ENCODE measurements at places on chromosomes 5 and 9. TPM values are rescaled to one million over a fixed set of nuclear protein-coding genes. Genes with fewer than 3 reads are reported as not detected.

The CHD1 gene
- total RNA-seq, result 199 TPM

The HCN1 gene
- not detected for total RNA-seq

- H3K4me3 ChIP-seq, result no peak overlapping the region
- no peak overlapping the region for H3K27ac ChIP-seq
- no peaks in the 10 kb centered on the region for H3K4me1 ChIP-seq
- DNase-seq, result no peak
- no peaks in the 10 kb centered on the region for H3K27me3 ChIP-seq
- peaks cover 4% of the 10 kb centered on the region for H3K36me3 ChIP-seq
Measured at GRCh38 chr9:98765256-98765655, 31.1 kb downstream of the ANKS6 start.

- H3K27me3 ChIP-seq, result no peaks in the 10 kb centered on the region
- DNase-seq, result no peak
- no peaks in the 10 kb centered on the region for H3K4me1 ChIP-seq
- no peak overlapping the region for H3K4me3 ChIP-seq
Measured at GRCh38 chr5:123819386-123819785, 307.4 kb downstream of the CSNK1G3 start.

DNA sequence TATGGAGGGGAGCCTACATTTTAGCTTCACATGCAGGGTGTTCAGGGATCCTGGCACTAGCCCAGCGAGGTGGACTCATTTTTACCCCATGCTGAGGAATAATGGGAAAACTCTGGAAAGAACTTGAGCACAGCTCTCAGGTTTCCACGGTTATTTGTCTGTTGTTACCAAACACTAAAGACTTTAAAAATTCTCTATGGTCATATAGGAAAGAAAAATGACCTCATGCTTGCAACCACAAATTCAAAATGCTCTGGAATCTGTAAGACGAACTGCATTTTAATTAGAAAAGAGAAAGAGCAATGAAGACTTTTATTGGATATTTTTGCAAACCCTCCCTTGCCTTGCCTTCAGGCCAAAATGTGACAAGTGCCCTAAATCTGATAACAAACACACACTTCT is 606.9 kb downstream of the EBF1 start:
- H3K4me1 ChIP-seq, result no peaks in the 10 kb centered on the region
- no peaks in the 10 kb centered on the region for H3K36me3 ChIP-seq
- DNase-seq, result no peak
- no peak overlapping the region for H3K27ac ChIP-seq
- no peak overlapping the region for H3K4me3 ChIP-seq

- no peaks in the 10 kb centered on the region for H3K27me3 ChIP-seq
- no peaks in the 10 kb centered on the region for H3K36me3 ChIP-seq
- H3K27ac ChIP-seq, result no peak overlapping the region
Measured at GRCh38 chr9:2725126-2725525, 7.8 kb downstream of the KCNV2 start.

- H3K27me3 ChIP-seq, result peaks cover 42% of the 10 kb centered on the region
- peaks cover 20% of the 10 kb centered on the region for H3K4me1 ChIP-seq
- H3K36me3 ChIP-seq, result peaks cover 2% of the 10 kb centered on the region
- H3K27ac ChIP-seq, result no peak overlapping the region
- DNase-seq, result no peak
Measured at GRCh38 chr5:172699999-172700364, 58.9 kb downstream of the NEURL1B start.

DNA sequence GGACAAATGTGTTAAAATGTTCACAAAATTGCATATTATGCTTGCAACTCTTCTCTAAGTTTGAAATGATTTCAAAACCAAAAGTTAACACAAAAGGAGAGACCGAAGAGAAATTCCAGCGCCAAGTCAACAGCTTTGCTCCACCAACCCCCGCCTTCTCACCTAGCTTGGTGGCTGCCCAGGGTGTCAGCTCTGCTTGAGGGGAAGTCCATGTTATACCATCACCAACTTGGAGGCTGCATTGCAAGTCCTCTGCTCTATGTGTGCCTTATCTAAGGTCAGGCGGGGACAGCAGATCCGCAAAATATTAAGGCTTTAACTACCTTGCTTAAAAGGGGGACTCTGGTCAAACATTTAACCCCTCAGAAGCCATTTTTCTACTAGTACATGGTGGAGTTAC is 14.6 kb downstream of the CCNJL start:
- peaks cover 31% of the 10 kb centered on the region for H3K27me3 ChIP-seq
- no peak overlapping the region for H3K27ac ChIP-seq
- H3K36me3 ChIP-seq, result no peaks in the 10 kb centered on the region
- no peaks in the 10 kb centered on the region for H3K4me1 ChIP-seq
- no peak for DNase-seq

DNA sequence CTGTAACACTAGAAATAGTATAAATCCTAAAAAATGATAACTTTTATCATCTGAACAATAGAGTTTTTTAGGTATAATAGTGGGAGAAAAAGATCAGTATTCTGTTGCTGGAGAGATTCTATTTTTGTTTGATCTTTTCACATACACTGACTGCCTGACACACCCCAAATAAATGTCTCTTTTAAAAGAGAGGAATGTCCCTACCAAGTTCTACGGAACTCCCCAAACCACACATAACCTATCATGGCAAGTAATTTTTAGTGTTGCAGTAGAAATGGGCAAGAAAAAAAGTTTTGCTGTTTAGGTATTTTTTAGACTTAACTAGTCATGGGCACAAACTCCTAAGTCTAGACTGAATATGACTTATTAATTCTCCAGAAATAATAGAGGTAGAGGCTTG is 139.1 kb downstream of the ELAVL2 start:
- H3K4me1 ChIP-seq, result no peaks in the 10 kb centered on the region
- H3K27me3 ChIP-seq, result no peaks in the 10 kb centered on the region
- no peak overlapping the region for H3K27ac ChIP-seq
- no peak for DNase-seq
- no peak overlapping the region for H3K4me3 ChIP-seq
- no peaks in the 10 kb centered on the region for H3K36me3 ChIP-seq

DNA sequence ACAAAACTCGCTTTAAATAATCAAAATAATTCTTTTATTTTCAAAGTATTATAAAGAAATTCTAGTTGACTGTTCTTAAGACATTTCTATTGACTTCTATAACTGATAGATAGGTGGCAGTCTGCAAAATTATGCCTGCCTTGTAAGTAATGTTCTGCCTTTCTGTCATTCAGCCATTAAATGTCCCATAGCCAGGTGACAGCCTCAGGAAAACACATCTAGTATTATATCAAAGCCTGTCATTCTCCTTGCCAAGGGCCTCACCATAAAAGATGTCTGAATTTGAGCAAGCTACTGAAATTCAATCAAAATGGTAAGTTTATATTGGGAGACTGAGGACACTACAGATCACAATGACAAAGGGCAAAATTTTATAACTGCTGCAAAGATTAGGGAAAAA is 170.4 kb upstream of the COX7C start:
- H3K27ac ChIP-seq, result no peak overlapping the region
- no peak for DNase-seq
- H3K4me3 ChIP-seq, result no peak overlapping the region
- no peaks in the 10 kb centered on the region for H3K36me3 ChIP-seq

GRCh38 chr5:126967808-126968466 is 62.4 kb downstream of the MARCHF3 start:
- no peak overlapping the region for H3K27ac ChIP-seq
- H3K4me3 ChIP-seq, result no peak overlapping the region
- H3K27me3 ChIP-seq, result no peaks in the 10 kb centered on the region
- H3K36me3 ChIP-seq, result peaks cover 4% of the 10 kb centered on the region

Data from T-helper 17 cell (primary cell).